Smooth muscle cell of the pulmonary artery (primary cell): ENCODE measurements at places on chromosomes 5 and 9. TPM values are rescaled to one million over a fixed set of nuclear protein-coding genes. Genes with fewer than 3 reads are reported as not detected.

The ANKRD34B gene
- total RNA-seq = not detected in 2 replicates

The GAPT gene
- total RNA-seq = not detected in 2 replicates

The CACFD1 gene
- 10.9 and 13.7 TPM in 2 replicates for total RNA-seq

The FOXD4 gene
- 0.13 and 0.17 TPM in 2 replicates for total RNA-seq

The NACC2 gene
- total RNA-seq = 38.3 and 42.6 TPM in 2 replicates

The IL3 gene
- total RNA-seq = not detected in 2 replicates

The SPINK6 gene
- not detected in 2 replicates for total RNA-seq

The HSPA4 gene
- total RNA-seq = 109 and 117 TPM in 2 replicates

The SPATA31C1 gene
- not detected in 2 replicates for total RNA-seq

The NR5A1 gene
- total RNA-seq = not detected in 2 replicates

The BARHL1 gene
- not detected in 2 replicates for total RNA-seq

The CYFIP2 gene
- total RNA-seq = 15.7 and 31.7 TPM in 2 replicates

The NELFB gene
- total RNA-seq = 59.5 and 64.4 TPM in 2 replicates

The KCNMB1 gene
- total RNA-seq = 0.07 and 0.39 TPM in 2 replicates

The FBP2 gene
- total RNA-seq = not detected in 2 replicates

The SLC23A1 gene
- total RNA-seq = not detected in 2 replicates

The GABRA1 gene
- total RNA-seq = 0.17 TPM in 1 of 2 replicates, not detected in the other

The RBM27 gene
- total RNA-seq = 26.1 and 28.0 TPM in 2 replicates

The OR1J2 gene
- 0.50 TPM in 1 of 2 replicates, not detected in the other for total RNA-seq

The DNM1 gene
- 1.9 and 5.8 TPM in 2 replicates for total RNA-seq

The NCS1 gene
- 45.8 and 91.2 TPM in 2 replicates for total RNA-seq

The BTNL3 gene
- total RNA-seq = not detected in 2 replicates

The AK8 gene
- total RNA-seq = 0.39 and 0.53 TPM in 2 replicates

The STARD4 gene
- total RNA-seq = 69.4 and 88.1 TPM in 2 replicates

The TSSK1B gene
- total RNA-seq = 0.46 and 0.50 TPM in 2 replicates

The TEX48 gene
- total RNA-seq = not detected in 2 replicates

The ARID3C gene
- 0.13 and 0.36 TPM in 2 replicates for total RNA-seq

The IL5 gene
- not detected in 2 replicates for total RNA-seq

The LEAP2 gene
- 0.26 and 0.30 TPM in 2 replicates for total RNA-seq

The PCDHA7 gene
- total RNA-seq = 1.4 and 1.7 TPM in 2 replicates
